ENCODE measurements at places on chromosomes 6 and 20.

DNA sequence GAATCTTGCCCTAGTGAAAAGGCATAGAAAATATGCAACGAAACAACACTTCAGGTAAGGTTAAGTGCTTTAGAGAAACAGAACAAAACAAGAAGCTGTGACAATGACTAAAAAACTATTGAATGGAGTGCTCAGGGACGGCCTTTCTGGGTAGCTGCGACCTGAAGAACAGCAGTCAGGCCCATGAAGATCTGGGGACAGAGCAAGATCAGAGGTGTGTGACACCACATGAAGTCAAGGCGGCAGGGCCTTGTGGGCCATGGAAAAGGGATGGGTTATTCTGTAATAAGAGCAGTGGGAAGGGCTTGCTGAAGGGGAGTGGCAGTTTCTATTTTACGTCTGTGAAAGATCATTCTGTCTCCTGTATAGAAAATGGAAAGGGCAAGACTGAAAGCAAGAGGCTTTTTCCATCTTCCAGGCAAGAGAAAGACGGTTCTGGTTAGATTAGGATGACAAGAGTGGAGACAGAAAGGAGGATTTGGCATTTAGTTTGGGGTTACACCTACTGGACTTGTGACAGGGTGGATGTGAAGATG is 5.1 kb downstream of the UBE2V1 start:
- no peak for DNase-seq

DNA sequence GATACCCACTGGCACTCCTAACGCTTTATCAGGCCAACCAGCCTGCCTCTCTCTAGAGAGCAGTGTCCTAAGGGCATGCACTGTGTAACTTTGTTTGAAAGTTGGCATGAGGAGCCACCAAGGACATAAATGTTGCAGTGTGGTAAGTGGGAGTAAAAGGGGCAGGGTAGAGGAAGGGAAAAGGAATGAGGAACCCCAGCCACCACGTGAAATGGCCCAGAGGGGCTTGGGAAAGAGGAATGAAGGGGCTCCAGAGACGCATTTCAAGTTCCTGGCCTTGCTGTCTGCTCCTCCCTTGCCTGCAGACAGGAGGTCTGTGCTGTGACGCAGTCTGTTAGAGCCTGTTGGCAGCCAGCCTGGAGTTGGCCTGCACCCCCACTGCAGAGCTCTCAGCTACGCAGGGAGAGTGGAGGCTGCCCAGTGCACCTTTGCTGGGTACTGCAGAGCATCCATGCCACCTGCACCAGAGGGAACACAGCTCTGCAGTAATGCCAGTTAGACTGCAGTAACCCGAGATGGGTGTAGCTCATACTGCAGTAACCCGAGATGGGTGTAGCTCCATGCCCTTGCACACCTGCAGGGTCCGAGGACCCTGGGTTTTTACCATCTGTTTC is 86.8 kb upstream of the SNAP25 start:
- DNase-seq: no peak

DNA sequence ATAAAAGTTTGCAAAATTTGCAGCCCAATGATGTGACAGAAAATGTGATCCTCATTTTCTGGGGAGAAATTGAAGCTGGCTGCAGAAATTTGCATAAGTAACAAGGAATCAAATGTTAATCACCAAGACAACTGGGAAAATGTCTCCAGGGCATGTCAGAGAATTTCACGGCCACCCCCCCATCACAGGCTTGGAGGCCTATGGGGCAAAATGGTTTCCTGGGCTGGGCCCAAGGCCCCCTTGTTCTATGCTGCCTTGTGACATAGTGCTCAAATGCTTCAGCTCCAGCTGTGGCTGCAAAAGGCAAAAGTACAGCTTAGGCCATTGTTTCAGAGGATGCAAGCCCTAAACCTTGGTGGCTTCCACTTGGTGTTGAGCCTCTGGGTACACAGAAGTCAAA is 1202.6 kb downstream of the EPHA7 start:
- DNase-seq: no peak

DNA sequence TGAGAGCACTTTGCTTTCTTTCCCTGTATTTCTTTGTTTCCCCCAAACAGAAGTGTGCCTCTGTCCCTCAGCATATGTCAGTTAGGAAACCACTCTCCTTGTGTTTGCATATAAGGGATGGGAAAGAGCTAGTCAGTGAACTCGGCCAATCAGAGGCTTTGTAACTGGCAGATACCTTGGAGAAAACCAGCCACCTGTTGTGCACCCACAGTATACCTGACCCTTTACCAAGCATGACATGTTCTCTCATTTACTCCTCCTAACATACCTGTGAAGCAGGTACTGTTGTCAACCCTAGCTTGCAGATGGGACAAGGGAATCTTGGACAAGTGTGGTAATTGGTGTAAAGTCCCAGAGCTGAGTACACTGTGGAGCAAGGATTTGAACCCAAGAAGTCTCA is 96.1 kb upstream of the FAM8A1 start:
- DNase-seq: no peak

DNA sequence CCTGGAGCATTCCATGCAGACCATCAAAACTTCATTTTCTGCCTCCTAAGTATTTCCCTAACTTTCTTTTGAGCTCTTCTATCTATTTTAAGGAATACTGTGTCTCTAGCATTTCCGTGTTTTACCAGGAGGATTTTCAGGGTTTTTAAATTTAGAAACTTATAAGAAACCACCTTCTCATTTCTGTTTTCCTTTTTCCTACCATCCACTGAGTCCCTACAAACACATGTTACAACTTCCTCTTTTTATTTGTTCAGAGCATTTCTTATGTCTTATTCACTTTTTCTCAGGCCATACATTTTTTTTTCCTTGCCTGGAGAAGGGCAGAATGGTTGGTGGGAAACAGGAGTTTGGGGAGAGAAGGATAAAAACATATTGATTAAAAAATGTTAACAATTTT is 130.0 kb upstream of the BMP5 start:
- no peak for DNase-seq

Data from cortex of kidney (tissue), 1 donor.